ENCODE measurements at places on chromosomes 16 and 17.
A peak's percentile ranks its signal among the peaks of the same experiment; 100 is the strongest.

DNA sequence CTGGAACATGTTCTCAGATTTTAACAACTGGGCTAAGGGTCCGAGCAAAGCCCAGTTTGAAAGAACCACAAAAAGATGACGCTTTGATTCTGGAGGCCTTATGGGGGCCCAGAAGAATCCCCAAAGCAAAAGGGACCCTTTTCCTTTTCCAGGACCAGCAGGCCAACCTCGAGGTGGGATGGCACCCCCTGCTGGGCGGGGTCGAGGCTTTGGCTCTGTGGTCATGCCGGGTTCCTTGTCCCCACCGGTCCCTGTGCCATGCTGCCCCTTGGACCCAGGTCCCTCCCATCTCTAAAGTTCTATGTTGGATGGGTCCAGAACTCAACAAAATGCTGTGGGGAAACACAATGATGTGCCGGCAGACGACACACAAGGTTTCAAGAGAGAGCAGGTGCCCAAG, 30.9 kb downstream of the TMEM204 start:
- DNase-seq: no peak

- no peak for DNase-seq
Measured at GRCh38 chr16:57091200-57091974, 996 bp upstream of the CPNE2 start.

GRCh38 chr16:84614968-84615813, 2.7 kb downstream of the COTL1 start:
- DNase-seq: no peak

DNA sequence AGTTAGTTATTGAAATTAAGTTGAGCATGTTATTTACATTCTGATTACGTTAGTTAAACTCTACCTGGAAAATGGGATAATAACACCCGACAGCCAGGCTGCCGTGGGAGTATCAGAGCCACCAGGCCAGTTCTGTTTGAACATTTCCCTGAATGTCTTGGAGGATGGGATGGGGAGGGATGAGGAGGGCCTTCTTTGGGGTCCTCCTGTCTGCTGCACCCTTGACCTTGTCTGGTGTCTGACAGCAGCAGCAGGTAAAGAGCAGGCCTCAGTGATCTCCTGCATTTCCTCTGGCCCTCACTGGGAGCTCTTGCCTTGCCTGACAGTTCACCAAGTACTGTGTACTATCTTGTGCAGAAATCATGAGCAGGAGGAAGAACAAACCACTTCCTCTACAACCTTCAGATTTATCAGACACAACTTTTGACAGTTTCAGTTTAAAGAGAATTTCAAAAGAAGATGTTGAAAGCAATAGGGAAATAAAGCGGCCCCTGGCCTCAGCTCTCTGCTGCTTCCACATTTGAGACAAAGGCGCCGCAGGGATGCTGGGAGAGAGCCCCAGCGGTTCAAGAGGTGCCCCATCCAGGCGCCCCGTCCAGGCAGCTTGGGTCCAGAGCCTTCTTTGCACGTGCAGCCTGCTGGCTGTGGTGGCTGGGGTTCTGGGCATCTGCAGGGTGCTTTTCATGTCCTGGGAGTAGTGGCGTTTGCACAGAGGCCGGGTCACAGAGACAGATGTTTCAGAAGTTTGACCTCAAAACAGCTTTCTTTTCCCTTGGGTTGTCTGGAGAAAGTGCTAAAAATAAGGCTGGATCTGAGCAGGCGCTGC, 25.3 kb downstream of the CMIP start:
- peak; percentile 44 for DNase-seq

- no peak for DNase-seq
Measured at GRCh38 chr16:85662482-85662812, 26.3 kb downstream of the GINS2 start.

Data from T-helper 2 cell treated with Interferon-gamma antibody and Interleukin-4, amounts not matched to agents 5 μg/mL and 100 μg/mL, for 36 hours (primary cell).